ENCODE measurements at places on chromosomes 11 and 22. TPM values are rescaled to one million over a fixed set of nuclear protein-coding genes. Genes with fewer than 3 reads are reported as not detected.

DNA sequence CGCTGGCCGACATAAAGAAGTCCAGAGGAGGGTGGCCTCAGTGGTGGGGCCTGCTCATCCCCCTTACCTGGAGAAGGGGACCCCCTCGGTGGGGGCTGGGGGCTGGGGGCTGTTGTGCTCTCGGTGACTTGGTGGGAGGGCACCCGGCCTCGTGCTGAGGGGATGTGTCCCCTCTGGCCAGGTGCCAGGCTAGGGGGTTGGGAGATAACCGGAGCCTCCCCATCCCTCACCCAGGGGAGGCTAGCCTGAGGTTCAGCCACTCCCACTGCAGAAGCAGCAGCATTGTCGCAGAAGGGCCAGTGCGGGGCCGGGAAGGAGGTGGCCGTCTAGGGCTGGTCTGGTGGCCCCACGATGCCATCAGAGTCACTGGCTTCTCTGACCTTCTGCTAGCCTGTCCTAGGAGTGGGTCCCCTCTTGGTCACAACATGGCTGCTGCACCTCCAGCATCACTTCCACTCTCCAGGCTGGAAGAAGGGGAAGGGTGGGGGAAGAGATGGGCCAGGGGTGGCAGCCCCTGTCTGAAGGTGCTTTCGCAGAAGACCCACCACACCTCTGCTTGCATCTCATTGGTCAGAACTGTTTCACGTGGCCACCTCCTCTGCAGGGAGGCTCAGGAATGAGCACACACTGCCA lies 44.2 kb upstream of the FADD start:
- H3K27me3 ChIP-seq, result no peaks in the 10 kb centered on the region
- DNase-seq, result no peak
- no peaks in the 10 kb centered on the region for H3K4me1 ChIP-seq
- H3K4me3 ChIP-seq, result no peak overlapping the region
- H3K36me3 ChIP-seq, result no peaks in the 10 kb centered on the region
- H3K27ac ChIP-seq, result no peak overlapping the region

GRCh38 chr11:92306966-92307510 lies 82.4 kb downstream of the FAT3 start:
- H3K4me1 ChIP-seq, result no peaks in the 10 kb centered on the region
- no peaks in the 10 kb centered on the region for H3K27me3 ChIP-seq
- no peak overlapping the region for H3K4me3 ChIP-seq
- DNase-seq, result no peak
- H3K27ac ChIP-seq, result no peak overlapping the region
- H3K36me3 ChIP-seq, result no peaks in the 10 kb centered on the region

DNA sequence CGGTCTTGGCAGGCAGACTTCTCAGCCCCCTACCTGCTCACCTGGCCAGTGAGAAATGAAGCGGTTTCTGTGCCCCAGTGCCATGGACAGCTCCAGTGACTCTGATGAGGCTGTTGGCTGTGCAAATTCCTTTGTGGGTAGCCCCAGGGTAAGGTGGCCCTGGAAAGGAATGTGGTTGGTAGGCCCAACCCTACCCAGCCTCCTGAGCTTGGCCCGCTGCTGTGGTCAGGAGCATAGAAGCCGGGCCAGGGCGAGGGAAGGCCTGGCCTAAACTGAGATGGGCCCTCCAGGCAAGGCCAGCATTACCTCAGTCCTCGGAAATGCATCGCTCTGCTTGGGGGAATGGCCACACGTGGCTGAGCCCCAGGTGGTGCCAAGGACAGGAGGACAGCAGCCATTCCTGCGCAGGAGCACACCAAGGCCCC lies 16.9 kb downstream of the DAGLA start:
- peaks cover 13% of the 10 kb centered on the region for H3K27me3 ChIP-seq
- no peak overlapping the region for H3K4me3 ChIP-seq
- peaks cover 31% of the 10 kb centered on the region for H3K4me1 ChIP-seq
- H3K36me3 ChIP-seq, result no peaks in the 10 kb centered on the region
- DNase-seq, result no peak

- peaks cover 6% of the 10 kb centered on the region for H3K27me3 ChIP-seq
- peak; percentile 65 for DNase-seq
- no peaks in the 10 kb centered on the region for H3K36me3 ChIP-seq
- H3K4me3 ChIP-seq, result no peak overlapping the region
- H3K4me1 ChIP-seq, result peaks cover 41% of the 10 kb centered on the region
- H3K27ac ChIP-seq, result peak overlapping the region; percentile 53
These were observed 98.0 kb downstream of the NAT10 start for GRCh38 chr11:34203377-34203871.

DNA sequence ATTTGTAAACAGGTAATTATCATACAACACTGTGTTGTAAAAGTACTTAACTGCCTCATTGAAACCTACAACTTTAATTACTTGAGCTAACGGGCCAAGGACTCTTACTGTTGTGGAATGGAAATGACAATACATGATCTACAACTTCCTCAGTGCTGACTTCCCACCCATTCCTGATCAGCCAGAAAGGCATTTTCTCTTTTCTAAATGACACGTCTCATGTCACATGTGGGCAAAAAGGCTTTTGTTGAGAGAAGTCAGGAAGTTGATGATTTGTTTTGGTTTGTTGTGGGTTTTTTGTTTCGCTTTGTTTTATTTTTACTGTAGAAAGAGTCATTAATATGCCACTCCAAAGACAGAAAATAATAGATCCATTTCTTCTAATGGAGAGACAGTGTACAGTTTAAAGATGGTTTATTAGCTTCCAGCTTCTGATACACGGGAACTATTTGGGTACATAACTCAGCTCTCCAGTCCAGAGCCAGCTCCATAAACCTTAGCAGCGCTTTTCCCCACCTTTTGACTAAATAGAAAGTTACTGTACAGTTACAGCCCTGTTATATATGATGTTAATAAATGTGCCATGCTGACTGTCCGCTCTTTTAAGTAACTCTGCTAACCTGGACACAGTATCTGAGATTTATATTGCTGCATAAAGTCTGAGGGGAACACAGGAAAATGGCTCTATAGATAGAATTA lies 509.4 kb upstream of the API5 start:
- H3K27ac ChIP-seq, result no peak overlapping the region
- H3K4me3 ChIP-seq, result no peak overlapping the region
- no peaks in the 10 kb centered on the region for H3K36me3 ChIP-seq
- DNase-seq, result no peak
- H3K27me3 ChIP-seq, result no peaks in the 10 kb centered on the region
- H3K4me1 ChIP-seq, result no peaks in the 10 kb centered on the region

GRCh38 chr11:110903830-110904229 lies 191.6 kb upstream of the ARHGAP20 start:
- no peak overlapping the region for H3K27ac ChIP-seq
- peaks cover 17% of the 10 kb centered on the region for H3K4me1 ChIP-seq
- H3K36me3 ChIP-seq, result peaks cover 1% of the 10 kb centered on the region
- H3K27me3 ChIP-seq, result peaks cover 5% of the 10 kb centered on the region
- DNase-seq, result no peak
- H3K4me3 ChIP-seq, result no peak overlapping the region

- peaks cover 50% of the 10 kb centered on the region for H3K27me3 ChIP-seq
- no peaks in the 10 kb centered on the region for H3K4me1 ChIP-seq
- no peak overlapping the region for H3K27ac ChIP-seq
- no peaks in the 10 kb centered on the region for H3K36me3 ChIP-seq
- no peak for DNase-seq
These were observed 77.9 kb downstream of the THAP12 start for GRCh38 chr11:76302996-76303395.

GRCh38 chr22:19870153-19871022 lies 15.7 kb upstream of the GNB1L start:
- no peaks in the 10 kb centered on the region for H3K36me3 ChIP-seq
- H3K4me1 ChIP-seq, result peaks cover 3% of the 10 kb centered on the region
- DNase-seq, result no peak
- no peak overlapping the region for H3K4me3 ChIP-seq

Gene IGSF22
- total RNA-seq, result 0.35 TPM

Gene TRIM34
- total RNA-seq, result 16.1 TPM

Gene OMP
- not detected for total RNA-seq

Gene RASGRP2
- total RNA-seq, result 77.3 TPM

Gene MS4A12
- total RNA-seq, result not detected

All from activated CD8-positive, alpha-beta memory T cell treated with anti-CD3 and anti-CD28 coated beads, Interleukin-2, amount 10 ng/mL, durations not matched to agents 7 days and 5 days (primary cell).